ENCODE measurements at places on chromosomes 1 and 21.

- DNase-seq = no peak
Measured at GRCh38 chr1:237879195-237879594, 11.5 kb downstream of the ZP4 start.

GRCh38 chr1:18343581-18343980 lies 137.1 kb upstream of the KLHDC7A start:
- DNase-seq = no peak

DNA sequence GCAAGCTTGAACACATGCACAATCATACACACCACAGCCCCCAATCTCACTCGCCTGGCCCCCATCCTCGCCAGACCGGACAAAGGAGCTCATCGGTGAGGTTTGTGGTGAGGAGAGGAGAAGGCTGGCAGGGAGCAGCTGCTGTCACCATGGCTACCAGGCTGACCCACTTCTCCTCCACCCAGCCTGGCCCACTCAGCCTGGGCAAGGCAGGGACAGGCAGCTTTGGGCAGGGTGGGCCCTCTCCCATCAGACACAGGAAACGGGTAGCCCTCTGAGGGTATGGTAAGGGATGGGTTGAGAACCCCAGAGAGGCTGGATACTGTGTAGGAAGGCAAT lies 15.9 kb downstream of the RIMS3 start:
- DNase-seq = no peak

GRCh38 chr1:2466958-2467554 lies 9.0 kb upstream of the PLCH2 start:
- DNase-seq = no peak

DNA sequence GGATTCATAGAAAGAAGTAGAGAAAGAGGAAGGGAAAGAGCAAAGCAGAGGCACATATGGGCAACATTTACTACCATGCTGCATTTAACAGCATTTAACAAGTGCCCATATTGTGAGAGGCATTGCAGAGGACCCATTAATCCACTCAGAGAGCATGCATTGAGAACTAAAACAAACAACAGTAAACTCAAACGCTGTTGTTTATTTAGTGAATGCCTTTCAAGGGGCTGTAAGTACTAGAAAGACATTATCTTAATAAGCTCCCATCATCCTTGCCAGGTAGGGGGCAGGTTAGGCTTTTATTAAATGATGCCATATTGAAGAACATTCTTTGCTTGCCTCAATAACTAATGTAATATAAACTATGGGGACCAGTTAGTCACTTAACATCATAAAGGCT lies 254.3 kb upstream of the DAB1 start:
- DNase-seq = no peak

GRCh38 chr1:193549081-193549480 lies 362.7 kb upstream of the B3GALT2 start:
- DNase-seq = no peak

DNA sequence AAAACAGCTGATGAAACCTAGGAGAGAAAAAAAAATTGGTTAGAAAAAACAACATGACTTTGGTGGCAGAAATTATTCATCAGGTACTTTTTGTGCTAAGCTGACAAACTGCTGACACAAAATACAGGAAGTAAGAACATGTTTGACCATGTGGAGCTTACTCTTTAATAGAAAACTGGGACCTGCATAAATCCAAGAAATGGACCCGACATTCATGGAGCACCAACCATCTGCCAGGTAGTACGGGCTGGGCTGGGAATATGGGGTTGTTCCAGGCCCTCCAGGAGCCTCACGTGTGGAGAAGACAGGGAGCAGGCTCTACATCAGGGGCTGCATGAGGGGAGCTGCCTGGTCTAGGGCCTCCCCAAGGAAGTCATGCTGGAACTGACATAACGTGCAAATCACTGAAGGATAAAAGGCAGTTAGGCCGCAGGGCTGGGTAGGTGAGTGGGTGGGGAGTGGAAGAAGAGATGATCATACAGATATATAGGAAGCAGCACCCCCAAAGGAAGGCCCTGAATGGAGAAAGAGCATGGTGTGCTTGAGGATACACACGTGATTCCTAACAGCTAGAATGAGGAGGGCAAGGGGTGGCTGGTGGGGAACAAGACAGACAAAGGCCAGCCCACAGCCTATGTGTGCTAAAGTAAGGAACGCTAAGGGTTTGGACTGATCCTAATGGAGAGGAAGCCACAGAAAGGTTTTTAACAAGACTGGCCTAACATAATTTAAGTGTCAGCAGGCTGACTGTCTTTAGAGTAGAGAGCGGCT lies 26.1 kb downstream of the CD58 start:
- DNase-seq = no peak

DNA sequence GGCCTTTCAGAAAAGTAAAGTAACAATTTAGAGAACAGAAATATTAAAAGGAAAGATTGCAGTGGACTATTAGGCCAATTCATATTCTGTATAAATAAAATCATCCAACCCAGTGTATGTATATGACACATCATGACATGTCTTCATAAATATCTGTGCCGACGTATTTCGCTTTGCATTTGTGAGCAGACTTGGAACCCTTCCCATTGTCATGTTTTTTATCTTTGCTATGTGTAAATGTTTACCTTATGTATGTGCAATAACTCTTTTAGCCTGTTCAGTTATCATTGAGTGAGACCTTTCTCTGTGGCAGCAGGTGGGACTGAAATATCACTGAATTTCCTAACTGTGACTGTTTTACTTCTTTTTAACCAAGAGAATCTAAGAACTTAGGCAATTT lies 58.0 kb upstream of the FAM3B start:
- no peak for DNase-seq
